ENCODE measurements at places on chromosomes 2 and 18.

DNA sequence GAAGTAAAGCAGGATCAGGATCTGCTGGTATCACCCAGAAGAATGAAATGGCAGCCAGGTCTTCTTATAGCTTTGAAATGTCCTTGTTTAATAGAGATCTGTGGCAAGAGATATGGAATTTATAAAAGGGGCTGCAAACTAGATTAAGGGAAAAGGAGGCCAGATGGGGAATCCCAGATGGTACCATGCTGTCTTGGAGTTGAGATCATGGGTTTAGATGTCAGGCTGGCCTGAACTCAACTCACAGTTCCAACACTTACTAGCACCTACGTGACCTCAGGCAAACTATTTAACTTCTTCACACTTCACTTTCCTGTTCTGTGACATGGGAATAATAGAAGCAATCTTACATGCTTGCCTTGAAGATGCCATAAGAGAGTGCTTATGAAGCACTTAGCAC, 188.2 kb downstream of the ALK start:
- no peak for DNase-seq

GRCh38 chr2:28683100-28683706, 68.4 kb upstream of the PPP1CB start:
- DNase-seq, result peak; percentile 86

DNA sequence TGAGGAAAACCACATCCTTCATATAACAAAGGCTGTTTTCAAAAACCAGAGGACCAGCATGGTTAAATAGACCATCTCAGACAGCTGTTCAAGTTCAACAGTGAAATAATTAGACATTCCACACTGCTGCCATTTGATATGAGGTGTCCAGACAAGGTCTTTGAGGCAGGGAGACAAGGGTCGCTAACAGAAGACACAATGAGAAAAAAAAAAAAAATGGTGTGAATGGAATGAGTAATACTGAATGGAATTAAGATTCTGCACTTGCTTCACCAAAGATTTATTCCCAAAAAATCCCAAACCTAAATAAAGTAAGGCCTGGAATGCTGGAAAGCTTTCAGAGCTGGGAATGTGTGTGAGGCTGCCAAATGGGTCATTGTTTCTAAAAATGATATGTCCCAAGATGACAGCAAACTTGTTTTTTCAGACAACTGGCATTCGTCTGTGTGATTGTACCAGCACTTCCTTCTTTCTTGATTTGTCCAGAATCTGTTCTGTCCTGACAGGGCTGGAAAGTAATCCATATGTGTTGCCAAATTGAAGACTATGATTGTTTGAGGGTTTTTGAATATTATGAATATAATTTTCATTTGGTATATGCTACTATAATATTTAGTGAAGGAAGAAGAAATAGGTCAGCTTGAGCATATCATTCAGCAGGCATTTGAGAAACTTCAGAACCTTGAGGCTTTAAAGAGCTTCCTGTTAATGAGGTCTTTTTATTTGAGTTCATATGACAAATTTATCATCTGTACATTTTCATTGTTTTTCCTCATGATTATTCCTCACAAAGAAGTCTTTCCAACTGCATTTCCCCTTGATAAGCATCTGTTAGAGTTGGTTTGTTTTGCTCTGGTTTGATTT, 85.2 kb upstream of the ITGA4 start:
- DNase-seq, result peak; percentile 93

- DNase-seq, result no peak
Observed at GRCh38 chr18:34528177-34528576, 181.9 kb upstream of the DTNA start.

GRCh38 chr2:109021895-109022300, 32.9 kb upstream of the EDAR start:
- no peak for DNase-seq

DNA sequence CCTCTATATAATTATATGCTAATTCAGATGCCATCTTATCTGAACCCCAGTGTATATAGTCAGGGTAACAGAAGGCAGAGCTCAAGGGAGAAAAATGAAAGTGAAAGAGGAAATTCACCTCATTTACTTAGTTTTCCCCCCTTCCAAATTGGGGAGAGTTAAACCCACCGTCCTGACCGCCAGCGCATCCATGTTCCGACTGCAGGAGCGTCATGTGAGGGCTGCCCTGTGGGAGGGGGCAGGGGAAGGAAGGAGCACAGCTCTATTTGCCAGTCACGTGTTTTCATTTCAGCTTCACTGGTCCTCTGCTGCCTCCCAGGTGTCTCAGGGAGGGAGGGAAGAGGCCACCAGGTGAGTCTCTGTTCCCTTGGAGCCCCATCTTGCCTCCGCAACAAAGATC, 13.2 kb downstream of the CNNM4 start:
- no peak for DNase-seq

- DNase-seq, result peak; percentile 69
Observed at GRCh38 chr2:161139098-161139987, 20.9 kb upstream of the TANK start.

GRCh38 chr2:29259221-29259620, 144.0 kb downstream of the CLIP4 start:
- DNase-seq, result peak; percentile 83

DNA sequence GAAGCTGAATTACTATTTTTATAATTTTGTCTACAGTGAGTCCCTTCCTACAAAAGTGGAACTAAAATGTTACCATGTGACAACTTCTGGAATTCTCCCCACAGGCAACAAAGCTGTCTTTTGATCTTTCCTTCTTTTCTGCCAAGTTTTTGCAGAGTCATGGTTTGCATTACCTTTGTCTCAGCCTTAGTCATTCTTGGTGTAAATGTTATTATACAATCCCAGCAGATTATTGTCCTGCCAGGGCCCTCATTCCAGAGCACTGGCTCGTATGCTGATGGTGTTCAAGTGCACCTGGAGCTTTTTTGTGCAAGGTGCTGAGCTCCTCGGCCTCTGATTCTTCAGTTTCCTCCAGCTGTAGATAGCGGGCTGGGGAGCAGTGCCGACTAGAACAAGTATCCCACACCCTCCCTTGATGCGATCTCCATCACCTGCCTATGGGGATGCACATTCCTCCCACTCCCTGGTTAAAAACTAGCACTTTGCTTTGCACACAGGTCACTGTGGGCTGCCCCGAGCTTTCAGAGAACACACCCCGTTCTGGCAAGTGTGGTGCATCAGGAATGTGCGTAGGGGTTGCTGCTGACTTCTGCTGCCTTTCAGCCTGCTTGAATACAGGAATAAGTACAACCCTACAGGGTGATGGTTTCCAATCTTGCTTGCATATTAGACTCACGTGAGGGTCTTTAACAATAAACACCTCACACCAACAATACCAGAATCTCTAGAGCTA, 263.6 kb downstream of the RNF144A start:
- DNase-seq, result peak; percentile 38

- DNase-seq, result no peak
Observed at GRCh38 chr2:74227646-74228045, 29.2 kb downstream of the MTHFD2 start.

DNA sequence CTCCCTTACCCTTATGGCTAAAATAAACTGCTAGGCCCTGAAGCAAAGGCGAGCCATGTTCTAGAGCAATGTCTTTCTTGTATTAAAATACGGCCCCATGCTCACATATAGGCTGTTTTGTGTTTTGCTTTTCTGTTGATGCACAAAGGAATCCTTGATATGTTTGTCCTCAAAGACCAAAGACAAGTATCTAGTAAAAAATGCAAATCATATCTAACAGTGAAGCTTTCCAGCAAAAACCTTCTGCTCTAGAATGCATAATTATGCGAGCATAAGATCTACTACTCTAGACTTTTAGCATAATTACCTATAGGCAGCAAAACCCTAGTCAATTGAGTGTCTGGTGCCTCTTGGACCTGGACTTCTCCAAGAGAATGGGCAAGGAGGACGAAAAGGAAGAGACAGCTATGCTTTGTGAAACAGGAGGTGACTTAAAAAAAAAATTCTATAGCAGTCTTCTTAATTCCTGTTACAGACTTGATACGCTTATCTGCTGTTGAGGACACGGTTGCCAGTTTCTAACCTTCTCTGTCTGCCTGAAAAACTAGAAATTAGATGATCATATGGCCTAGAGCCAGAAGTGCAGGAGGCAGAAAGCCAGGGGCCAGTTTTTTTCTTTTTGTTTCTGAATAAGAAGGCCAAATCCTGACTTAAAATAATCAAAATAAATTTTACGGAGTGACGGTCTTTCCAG, 1.5 kb upstream of the AMMECR1L start:
- DNase-seq, result no peak

DNA sequence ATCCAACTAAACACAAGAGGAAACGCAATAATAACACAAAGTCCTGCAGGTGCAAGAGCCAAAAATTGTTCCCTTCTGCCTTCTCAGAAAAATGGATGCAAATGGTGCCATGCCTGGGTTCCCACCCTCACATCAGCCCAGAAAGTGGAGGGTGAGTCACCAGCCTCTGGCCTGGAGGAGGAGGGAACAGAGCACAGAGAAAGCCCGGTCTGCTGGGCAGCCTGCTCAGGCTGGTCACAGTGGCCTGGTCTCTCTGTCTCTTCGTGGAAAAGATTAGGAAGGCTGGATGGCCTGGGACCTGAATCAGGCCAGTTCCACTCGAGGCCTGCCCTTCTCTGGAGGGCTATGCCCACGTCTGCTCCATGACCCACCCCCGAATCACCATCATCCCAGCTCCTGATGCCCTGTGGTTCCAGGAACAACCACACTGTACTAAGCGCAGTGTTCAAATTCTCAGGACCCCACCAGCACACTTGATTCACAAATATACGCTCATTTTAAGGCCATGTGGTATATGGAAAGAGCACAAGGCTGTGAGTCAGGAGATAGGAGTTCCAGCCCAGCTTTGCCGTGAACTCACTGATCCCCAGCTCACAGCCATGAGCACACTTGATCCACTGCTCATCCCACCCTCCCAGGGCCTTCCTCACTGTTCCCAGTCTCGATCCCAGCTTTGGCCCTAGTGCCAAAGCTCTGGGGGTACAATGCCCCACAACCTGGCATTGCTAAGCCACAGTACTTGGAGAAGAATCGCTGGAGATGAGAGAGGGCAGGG, 82.1 kb downstream of the ZBTB7C start:
- DNase-seq, result peak; percentile 68

DNA sequence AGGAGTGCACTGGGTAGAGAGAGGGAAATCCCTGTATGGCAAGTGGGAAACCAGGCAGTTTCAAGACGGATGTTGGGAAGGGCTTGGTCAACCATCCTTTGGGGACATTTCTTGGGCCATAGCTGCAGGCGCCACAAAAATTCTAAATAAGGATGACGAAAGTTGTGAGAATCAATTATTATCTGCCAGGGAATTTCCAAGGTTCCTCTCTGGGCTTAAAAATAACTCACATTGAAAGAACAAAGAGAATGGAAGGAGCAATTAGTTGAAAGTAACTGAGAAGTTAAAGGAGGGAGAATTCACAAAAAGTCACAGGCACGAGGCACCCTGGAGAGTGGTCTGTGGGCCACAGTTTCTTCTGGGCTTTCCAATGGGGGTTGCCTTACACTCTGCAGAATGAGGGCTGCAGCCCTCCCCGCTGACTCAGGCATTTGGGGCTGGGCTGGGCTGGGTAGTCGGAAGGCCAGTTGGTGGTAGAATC, 195.7 kb downstream of the SMAD7 start:
- no peak for DNase-seq

DNA sequence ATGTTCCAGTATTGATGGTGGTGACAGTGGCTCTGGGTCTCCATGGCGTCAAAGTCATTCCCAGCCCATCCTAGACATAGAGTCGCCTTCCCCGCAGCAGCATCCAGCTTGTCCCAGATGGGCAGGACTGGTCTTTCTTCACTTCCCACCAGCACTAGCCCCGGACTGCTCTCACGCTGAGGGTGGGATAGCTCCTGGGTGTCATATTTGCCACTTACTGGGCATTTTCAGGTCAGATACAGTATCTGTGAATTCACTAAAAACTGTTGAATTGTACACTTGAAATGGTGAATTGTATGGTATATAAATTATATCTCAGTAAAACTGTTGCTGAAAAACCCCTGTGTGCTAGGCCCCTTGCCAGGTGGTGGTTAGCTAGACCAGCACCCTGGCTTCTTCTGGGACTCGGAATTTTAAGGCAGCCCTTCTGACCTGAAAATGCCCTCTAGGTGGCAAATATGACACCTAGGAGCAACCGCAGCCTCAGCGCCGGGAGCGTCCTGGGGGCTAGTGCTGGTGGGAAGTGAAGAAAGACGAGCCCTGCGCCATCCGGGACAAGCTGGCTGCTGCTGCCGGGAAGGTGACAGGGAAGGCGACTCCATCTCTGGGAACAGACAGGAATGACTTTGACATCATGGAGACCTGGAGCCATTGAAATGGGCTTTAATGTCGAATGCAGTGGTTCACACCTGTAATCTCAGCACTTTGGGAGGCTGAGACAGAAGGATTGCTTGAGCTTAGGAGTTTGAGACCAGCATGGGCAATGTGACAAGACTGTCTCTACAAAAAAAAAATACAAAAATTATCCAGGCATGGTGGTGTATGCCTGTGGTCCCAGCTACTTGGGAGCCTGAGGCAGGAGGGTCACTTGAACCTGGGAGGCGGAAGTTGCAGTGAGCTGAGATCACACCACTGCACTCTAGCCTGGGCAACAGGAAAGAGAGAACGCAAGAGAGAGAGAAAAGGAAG, 56.2 kb downstream of the DDX1 start:
- no peak for DNase-seq

DNA sequence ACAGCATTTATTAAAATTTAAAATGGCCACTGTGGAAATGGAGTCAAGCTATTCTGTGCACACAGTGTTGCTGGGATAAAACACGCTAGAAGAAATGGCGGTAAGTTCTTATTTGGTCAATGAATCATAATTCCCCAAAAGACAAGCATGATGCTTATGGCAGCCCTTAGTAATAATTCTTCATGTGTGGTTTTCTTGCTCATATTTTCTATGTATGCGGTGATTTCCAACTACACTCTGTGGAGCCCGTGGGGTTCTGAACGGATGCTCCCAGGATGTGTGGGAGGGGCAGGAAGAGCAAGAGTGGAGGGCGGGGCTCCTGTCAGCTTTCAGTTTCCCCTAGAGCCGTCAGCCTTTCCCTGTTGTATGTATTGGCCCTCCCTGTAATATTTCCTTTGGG, 91.7 kb upstream of the RMDN2 start:
- peak; percentile 88 for DNase-seq

DNA sequence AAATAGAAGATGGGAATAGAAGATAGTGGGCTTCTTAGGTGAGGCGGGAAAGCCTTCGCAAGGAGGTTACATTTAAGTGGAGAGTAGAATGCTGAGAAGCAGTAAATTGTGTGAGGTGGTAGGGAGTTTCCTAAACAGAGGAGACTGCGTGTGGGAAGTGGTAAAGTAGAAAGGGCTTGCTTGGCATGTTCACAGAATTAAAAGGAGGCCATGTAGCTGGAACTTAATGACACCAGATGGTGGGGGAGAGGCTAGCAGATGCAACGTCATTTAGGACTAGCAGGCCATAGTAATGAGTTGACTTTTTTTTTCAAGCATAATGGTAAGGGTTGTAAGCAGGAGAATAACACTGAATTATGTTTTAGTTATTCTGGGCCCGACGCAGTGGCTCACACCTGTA, 13.0 kb upstream of the RTN4 start:
- no peak for DNase-seq

- peak; percentile 56 for DNase-seq
Observed at GRCh38 chr2:191041418-191042161, 27.6 kb upstream of the STAT1 start.

GRCh38 chr2:161101406-161101805, 58.8 kb upstream of the TANK start:
- peak; percentile 43 for DNase-seq

Data from fibroblast of skin of back (primary cell).